IMR-90 (cell line): ENCODE measurements at places on chromosomes 2 and 18. TPM values are rescaled to one million over a fixed set of nuclear protein-coding genes. Genes with fewer than 3 reads are reported as not detected.

DNA sequence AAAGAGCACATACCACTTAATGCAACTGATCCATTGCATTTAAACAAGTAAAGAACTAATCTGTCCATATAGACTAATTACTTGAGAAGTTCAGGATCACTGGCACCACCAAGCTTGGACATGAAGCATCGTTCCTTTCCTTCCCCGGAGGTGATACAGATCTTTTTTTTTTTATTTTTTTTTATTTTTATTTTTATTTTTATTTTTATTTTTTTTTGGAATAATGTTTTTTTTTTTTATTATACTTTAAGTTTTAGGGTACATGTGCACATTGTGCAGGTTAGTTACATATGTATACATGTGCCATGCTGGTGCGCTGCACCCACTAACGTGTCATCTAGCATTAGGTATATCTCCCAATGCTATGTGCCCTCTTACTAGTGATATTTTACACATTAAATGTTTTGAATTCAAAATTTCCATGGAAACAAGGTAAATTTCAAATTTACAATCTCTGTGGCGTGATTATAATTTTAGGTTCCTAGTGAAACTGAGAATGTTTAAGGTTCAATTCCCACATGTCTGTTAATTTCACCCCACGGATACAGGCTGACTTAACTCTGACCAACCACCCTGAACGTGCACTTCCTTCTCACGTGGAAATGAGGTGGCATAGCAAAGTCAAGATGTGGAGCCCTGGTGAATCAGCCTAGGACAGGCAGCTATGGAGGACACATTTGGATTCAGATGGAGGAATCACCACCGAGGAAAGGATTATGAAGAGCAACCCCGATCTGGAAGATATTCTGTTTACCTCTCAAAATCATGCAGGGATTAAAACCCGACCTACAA, 101.6 kb upstream of the THOC1 start:
- peak; percentile 32 for DNase-seq

DNA sequence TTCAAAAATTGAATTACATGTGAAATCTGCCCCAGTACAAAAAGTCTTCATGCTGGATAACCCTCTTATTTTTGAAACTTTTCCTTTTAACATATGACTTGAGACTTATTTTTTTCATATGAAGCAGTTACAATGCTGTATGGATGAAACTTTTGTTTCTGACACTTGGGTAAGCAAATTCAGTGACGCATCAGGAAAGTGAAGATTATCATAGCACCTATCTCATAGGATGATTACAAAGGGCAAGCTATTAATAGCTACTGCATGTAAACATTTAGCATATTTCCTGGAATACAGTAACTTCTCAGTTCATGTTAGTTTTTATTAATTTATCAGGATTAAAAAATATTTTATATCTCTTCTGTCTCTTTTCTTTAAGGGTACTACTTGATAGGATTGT, 1109.2 kb downstream of the LRP1B start:
- DNase-seq, result peak; percentile 33

GRCh38 chr18:45923138-45923537, 44.0 kb downstream of the EPG5 start:
- DNase-seq, result no peak

DNA sequence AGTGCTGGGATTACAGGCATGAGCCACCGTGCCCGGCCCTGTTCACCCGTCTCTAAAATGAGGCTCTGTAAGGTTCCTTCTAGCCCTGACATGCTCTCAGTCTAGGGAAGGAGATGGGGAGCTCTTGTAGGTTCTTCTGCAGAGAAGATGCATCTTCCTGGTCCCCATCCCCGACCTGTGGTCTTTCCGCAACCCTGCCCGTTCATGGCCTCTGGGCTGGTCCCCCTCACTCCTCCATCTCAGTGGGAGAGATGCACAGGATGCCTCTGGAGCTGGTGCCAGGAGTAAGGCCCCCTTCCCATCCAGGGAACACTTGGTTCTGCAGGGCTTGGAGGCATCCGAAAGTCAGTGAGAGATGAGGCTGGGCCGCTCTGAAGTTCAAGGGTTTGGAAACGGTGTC, 212.7 kb downstream of the KLHL29 start:
- DNase-seq, result no peak

GRCh38 chr2:62050456-62051045, 145.1 kb downstream of the COMMD1 start:
- DNase-seq, result no peak

DNA sequence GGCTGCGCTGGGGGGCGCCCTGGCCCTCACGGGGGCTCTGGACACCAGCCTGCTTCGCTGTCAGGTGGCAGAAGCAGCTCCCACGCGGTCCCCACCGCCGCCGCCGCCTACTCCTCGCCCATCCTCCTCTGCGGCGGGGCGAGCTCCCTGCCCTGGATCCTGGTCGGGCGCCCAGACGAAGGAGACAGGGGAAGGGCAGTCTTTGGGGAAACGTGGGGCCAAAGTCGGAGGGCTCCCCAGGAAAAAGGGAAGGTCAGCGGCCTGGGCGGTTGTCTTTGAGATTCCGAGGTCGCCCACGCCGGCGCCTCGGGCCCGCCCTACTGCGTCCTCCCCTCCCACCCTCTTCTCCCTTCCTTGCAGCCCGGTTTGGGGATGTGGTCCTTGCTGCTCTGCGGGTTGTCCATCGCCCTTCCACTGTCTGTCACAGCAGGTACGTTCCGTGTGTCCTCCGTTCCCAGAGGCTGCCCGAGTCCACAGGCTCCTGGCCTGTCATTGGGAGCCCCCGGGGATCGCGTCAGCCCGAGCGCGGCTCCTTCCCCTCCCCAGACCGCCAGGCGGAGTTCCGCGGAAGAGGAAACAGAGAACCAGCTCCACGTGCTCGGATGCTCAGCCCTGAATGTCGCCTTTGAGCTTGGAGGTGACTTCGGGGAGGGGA, 800 bp downstream of the IL1RL2 start:
- peak; percentile 10 for DNase-seq

DNA sequence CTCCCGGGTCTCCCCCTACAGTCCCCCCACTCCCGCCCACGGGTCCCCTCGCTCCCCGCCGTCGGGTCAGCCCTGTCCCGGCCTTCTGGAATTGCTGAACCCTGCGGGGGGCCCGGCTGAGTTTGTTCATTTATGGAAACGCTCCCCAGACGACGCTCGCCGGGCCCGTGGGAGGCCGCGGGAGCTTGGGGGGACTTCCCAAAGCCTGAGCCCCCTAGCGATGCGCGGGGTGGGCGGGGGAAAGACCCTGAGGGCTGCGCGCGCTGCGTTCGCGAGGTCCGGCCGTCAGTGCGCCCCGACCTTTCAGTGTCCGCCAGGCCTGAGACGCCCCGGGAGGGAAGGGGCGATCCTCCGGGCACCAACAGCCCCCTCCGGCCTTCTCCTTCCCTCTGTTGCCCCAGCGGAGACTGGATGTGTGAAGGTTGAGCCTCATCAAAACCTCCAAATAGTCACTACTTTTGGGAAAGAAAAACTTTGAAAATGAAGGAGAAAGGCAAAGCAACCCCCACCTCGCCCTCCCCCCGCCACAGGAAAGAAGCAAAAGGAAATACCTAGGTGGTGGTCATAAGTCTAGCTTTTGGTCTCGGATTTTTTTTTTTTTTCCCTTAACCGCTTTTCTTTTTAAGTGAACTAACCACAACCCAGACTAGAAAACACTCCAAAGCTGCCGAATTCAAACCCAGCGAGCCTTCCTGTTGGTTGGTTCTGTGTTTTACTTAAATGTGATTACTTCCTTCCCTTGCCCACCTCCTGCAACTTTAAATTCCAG, 509 bp upstream of the CYS1 start:
- no peak for DNase-seq

GRCh38 chr2:3628241-3628679, 29.7 kb upstream of the ALLC start:
- no peak for DNase-seq

- no peak for DNase-seq
These were observed 24.6 kb downstream of the TANC1 start for GRCh38 chr2:158993030-158993429.

DNA sequence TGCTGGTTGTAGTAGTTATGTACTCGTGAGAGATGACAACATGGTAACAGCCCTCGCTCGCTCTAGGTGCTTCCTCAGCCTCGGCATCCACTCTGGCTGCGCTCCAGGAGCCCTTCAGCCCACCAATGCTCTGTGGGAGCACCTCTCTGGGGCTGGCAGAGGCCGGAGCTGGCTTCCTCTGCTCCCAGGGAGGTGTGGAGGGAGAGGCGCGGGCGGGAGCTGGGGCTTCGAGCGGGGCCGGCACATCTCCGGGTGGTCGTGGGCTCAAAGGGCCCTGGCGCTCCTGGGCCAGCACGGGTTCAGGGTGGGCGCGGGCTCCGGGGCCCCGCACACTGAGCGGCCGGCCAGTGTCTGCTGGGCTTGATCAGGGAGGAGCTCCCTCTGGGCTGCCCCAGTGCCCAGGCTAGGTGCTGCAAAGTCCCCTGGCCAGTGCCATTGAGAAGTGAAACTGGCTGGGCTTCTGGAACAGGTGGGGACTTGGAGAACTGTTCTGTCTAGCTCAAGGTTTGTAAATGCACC, 1012.1 kb downstream of the CNTNAP5 start:
- no peak for DNase-seq

DNA sequence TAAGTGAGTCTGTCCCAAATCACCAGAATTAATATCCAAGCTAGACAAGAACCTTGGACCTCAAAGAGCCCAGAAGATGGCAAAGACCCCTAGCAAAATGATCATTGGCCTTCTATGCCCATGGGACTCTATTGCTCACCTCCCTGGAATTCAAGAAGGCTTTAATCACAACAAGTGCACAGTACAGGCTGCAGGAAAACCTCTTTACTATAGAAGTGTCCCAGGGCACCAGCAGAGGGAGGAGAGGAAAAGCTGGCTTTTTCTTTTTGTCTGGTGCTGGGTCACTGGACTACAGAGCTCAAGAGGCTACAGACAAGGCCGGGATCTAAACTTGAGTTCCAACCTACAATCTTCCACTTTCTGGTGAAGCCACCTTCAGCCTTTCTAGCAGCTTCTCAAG, 88.3 kb upstream of the PPP1CB start:
- peak; percentile 79 for DNase-seq

DNA sequence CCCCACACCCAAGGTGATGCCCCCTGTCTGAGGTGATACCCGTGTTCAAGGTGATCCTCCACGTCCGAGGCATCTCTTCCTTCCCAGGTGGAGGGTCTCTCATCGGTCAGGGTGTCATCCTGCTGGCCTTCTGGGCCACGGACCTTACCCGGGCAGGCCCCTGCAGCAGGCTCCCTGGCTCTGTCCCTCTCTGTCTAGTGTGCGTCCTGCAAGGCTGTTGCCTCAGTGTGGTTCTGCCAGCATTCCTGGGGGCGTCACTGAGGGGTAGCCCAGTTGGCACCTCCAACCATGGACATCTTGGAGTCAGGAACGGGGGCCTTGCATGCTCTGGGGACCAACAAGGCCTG, 5.6 kb upstream of the PER2 start:
- no peak for DNase-seq

- DNase-seq, result peak; percentile 33
These were observed 210.0 kb upstream of the ZNF521 start for GRCh38 chr18:25561918-25562317.

- no peak for DNase-seq
These were observed 86.0 kb downstream of the FMNL2 start for GRCh38 chr2:152420936-152421335.

The DSG4 gene
- not detected in 2 replicates for total RNA-seq

The FLACC1 gene
- total RNA-seq, result 0.54 and 0.56 TPM in 2 replicates

The ARMC9 gene
- 39.4 and 46.6 TPM in 2 replicates for total RNA-seq

The COL4A3 gene
- not detected in 2 replicates for total RNA-seq

The KCNIP3 gene
- total RNA-seq, result 0.72 and 0.83 TPM in 2 replicates

The UCN gene
- total RNA-seq, result not detected in 2 replicates

The SALL3 gene
- total RNA-seq, result not detected in 2 replicates

The GLB1L gene
- total RNA-seq, result 3.6 and 4.1 TPM in 2 replicates

The RIT2 gene
- not detected in 2 replicates for total RNA-seq

The MPP4 gene
- total RNA-seq, result 11.1 and 14.9 TPM in 2 replicates
